ENCODE measurements at places on chromosomes 12 and 14.

DNA sequence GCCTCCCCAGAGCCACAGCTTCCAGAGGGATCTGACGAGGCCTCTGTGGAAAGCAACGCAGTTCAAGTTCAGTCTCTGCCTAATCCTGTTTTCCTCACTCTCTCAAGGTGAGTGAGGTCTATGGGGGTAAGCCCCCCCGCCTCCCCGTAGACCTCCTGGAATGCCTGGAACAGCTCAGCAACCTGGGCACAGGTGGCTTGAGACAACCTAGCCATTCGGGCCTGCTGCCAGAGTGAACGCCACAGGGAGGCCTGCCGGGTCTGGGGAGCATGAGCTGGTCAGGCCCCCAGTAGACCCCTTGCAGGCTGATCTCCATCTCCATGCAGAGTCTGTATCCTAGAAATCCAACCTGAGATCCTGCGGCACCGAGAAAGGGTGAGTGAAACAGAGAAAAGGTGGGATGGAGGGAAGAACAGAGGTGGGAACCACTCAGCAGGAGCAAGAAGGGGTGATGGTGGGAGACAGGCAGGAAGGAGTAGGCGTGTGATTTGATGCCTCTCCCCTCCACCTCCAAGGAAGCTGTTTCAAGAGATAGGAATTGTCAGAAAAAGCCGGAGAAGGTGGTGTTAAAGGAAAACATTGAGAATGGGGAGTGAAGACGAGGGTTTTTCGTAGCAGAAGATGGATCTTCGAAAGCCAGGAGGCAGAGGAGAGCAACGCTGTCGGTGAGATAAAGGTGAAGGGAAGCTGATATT, 123.1 kb upstream of the PRMT8 start:
- DNase-seq: no peak

GRCh38 chr14:103770902-103771301, 55.3 kb downstream of the ZFYVE21 start:
- DNase-seq: no peak

GRCh38 chr14:93331002-93331727, 1.7 kb downstream of the BTBD7 start:
- DNase-seq: no peak

- no peak for DNase-seq
Observed at GRCh38 chr14:101123618-101124510, 220.3 kb upstream of the RTL1 start.

DNA sequence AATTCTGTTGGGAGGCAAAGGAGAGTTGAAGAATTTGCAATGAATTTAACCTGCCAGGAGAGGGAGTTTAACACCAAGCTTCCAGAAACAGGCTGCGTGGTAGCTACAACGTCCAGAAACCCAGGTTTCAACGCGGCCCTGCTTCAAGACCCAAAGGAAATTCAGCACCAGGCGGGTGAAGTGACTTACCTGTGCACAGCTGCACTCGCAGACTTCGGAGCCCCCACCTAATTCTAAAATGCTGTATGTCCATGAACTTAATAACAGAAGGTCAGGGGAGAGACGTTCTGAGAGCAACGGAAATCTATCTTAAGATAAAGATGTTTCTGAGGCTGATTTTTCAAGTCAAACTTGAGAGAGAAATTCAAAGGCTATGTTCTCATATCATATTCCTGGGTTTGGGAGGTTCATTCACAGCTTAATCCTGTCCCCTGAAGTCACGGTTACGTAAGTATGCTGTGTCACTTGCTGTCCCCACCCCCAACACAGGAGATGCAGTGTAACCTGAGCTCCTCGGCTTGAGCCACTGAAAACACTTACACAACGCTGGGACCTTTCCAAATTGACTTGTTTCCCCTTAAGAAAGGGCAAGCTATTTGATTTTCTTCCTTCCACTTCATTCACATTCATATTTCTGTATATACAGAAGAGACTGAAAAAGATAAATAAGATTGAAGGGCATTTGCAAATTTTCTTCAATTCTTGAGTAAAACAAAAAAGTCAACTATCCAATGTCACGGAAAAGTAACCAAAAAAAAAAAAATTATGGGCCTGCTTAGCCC, 22.7 kb downstream of the CLIP1 start:
- no peak for DNase-seq

- no peak for DNase-seq
Observed at GRCh38 chr14:90649083-90649482, 167.1 kb downstream of the TTC7B start.

DNA sequence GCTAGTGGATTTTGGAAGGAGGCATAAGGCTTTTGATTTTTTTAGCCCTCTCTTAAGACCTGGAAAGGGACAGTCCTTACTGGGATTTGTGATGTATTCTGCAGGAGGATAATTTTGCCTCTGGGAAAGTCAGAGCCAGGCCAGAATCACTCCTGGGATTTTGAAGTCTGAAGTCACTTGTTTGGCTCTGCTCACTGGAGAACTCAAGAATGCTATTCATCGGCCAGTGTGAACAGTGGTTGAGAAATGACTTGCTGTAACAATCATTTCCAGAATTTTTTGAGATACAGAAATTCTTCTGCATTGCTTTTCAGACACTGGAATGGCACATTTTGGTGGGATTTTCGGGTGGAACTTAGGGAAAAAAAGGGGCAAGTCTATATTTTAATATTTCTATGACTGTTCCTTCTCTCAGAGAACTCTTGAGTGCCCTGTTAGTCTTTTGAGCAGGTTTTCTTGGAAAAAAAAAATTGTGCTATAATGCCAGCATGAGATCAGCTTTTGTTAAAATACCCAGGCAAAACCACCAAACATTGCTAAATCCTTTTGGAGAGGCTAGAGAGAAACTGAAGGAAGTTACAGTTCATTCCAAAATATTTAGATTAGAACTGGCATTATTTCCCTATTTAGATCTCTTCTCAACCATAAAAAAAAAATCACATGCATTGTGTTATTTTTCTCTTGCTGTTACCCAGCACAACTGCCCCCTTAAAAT, 26.1 kb upstream of the BHLHE41 start:
- no peak for DNase-seq

GRCh38 chr14:69657950-69658355, 46.6 kb downstream of the SUSD6 start:
- no peak for DNase-seq

GRCh38 chr12:122999986-123000420, 19.5 kb downstream of the ARL6IP4 start:
- no peak for DNase-seq

DNA sequence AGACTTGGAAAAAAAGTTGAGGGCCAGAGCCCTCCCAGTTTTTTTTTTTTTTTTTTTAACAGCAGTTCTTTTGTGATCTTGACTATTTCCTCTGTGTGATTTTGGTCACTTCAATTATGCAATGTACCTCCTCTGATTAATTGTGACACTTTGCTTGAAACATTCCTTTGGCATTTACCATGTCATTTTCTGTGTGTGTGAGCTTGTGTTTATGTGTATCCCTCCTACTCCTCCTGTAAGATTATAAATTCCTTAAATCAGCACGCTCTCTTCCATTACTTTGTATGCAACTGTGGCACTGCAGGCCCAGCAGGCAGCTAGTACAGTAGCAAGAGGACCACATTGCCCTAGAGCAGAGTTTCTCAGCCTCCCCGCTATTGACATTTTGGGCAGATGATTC, 33.2 kb upstream of the GALNT16 start:
- DNase-seq: no peak

GRCh38 chr12:96321941-96322340, 78.3 kb downstream of the CDK17 start:
- DNase-seq: no peak

DNA sequence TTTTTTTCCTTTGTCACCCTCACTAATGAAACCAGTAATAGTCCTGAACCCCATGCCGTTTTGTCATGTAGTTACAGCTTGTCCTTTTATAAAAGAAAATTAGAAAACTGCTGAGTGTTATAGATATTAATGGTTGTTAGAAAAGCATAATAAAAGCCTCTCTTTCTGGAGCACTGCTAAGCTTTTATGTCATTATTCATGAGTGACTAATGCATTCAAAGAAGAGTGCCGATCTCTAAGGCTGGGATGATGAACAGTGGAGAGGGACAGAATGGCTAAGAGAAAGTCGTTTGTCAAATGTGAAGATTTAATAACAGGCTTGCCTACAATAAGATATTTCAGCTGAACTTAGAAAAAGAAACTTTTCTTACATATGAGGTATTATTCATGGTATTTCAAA, 121.6 kb downstream of the MGAT4C start:
- no peak for DNase-seq

DNA sequence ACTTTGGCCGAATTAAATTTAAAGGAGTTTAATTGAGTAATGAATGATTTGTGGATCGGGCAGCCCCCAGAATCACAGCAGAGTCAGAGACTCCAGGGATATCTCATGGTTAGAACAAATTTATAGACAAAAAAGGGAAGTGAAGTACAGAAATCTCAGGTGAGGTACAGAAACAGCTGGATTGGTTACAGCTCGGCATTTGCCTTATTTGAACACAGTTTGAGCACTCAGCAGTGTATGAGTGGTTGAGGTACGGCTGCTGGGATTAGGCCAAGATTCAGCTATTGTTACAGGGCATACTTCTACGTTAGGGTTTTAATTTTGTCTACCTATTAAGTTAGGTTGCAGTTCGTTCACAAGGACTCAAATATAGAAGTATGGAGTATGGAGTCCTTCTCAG, 23.3 kb downstream of the CCDC38 start:
- DNase-seq: no peak

DNA sequence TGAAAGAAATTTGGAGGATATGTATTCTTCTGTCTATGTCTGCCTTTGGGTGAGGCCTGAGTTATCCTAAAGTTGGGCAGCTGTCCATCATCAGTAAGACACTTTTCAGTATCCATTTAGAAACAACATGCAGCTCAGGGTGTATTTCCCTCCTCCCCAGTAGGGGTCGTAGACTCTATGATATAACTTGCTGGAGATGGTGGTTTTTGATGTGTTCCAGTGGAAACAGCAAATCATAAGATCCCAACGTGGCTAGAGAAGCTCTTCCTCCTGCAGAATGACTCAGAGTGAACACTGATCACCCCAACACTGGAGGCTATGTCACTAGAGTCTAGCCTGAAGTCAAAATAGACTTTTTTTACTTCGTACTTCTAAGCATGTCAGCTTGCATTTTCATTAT, 331.6 kb upstream of the STXBP6 start:
- DNase-seq: no peak

DNA sequence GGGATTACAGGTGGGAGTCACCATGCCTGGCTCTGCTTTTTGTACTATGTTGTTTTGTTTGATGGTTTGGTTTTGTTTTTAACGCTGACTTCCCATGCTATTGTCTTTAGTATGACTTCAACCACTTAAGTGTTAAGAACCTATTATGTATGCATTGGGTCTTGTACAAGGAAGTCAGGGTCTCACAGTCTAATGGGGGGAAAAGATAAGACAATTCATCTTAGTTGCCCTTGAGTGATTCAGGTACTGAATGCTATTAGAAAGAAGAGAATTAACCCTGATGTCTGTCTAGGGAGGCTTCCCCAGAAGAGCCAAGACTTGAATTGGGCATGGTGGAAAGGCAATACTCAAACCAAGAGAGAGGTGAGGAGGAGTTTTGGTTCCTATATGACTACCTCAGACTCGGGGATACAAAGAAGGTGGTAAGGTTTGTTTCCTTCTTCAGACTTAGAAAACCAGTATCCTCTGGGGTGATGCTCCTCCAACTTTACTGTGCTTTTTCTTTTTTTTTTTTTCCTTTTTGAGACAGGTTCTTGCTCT, 64.6 kb downstream of the SUSD6 start:
- DNase-seq: no peak

DNA sequence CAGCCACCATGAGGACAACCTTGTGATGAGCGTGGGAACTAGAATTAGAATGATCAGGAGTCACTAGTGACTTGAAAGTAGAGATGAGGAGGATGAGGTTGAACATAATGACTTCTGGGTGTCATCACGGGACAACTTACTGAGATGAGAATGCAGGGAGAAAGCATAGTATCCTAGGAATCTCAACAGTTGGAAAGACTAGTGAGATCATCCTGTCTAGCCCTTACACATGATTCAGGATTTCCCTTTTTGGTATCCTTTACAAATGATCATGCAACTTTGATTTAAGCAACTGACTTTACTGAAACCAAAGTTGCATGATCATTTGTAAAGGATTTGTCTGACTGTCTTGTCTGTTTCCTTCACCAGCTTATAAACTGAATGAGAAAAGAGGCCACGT, 51.8 kb upstream of the HIF1A start:
- DNase-seq: no peak

GRCh38 chr14:68556253-68556652, 236.6 kb downstream of the ZFP36L1 start:
- DNase-seq: no peak

DNA sequence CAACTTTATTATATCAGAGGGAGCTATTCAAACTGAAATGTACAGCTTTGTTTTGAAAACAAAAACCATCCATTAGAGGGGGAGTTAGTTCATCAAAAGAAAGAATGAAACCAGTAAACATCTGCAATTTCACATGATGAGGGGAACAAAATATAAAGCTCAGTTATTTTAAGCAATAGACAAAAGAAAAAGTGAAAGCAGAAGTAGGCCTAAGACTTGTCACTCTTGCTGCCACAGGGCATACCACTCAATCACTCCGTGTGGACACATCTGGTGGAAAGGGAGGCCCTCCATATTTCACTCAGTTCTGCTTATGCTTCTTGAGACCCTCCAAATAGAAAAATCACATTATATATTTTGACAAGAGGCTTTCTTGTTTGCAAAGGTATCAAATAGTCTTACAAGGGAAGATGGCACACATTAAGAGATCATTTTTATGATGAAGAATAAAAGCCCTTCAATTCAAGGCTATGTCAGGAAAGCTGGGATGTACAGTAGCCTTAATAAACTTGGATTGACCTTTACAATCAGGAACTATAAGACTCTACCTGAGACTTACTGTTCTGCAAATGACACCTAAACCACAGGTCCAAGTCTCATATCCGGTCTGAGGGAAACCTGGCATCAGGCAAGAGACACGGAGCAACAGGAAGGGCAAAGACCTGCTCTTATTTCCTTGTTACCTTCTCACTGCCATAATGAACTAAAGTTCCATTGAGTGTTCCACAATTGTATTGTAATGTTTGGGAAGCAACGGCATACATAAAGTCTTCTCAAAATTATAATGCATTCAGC, 222.5 kb upstream of the GRIP1 start:
- DNase-seq: no peak

DNA sequence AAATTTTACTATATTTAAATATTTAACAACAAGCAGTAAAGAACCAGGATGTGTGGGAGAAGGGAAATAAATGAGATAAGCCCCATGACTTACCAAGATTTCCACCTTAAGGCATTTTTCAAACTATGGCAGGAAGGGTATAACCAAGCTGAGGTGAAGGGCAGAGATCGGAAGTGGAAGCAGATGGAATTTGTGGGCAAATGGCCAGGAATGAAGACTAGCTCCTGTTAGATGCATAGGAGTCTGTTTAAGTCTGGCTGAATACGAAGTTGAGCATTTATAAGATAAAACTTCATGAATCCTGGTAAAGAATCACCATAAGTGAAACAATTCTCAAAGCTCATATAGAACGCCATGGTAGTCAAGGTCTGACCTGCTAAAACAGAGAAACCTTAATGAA, 163.5 kb downstream of the DIO2 start:
- no peak for DNase-seq

GRCh38 chr12:19794116-19794515, 354.8 kb downstream of the AEBP2 start:
- no peak for DNase-seq

- DNase-seq: no peak
Observed at GRCh38 chr14:21203470-21204166, 47.8 kb upstream of the OR5AU1 start.
